Stimulated activated CD8-positive, alpha-beta memory T cell treated with anti-CD3 and anti-CD28 coated beads, Interleukin-15, amount 100 ng/mL, for 1 hour (primary cell): ENCODE measurements at places on chromosomes 7 and 10.

GRCh38 chr7:25385506-25386136 lies 157.3 kb upstream of the NPVF start:
- no peak for DNase-seq

- no peak for DNase-seq
Measured at GRCh38 chr10:30357075-30357801, 8.2 kb upstream of the MTPAP start.

DNA sequence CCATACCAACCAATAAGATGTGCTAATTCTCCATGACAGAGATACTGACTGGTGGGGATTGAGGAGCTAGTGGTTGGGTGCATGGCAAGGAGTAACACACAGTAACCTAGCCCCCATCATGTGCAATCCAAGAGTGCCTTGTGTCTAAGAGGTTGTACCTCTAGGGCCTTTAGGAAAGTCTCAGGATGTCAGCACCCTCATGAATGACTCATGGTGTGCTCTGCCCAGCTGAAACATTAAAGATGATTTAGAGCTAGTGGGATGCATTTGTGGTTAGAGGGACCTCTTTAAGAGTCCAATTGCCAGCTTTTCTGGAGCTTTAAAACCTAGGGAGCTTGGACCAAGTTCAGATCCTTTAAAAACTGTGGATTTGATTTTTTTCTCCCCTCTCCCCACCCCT lies 181.1 kb downstream of the HERPUD2 start:
- no peak for DNase-seq

DNA sequence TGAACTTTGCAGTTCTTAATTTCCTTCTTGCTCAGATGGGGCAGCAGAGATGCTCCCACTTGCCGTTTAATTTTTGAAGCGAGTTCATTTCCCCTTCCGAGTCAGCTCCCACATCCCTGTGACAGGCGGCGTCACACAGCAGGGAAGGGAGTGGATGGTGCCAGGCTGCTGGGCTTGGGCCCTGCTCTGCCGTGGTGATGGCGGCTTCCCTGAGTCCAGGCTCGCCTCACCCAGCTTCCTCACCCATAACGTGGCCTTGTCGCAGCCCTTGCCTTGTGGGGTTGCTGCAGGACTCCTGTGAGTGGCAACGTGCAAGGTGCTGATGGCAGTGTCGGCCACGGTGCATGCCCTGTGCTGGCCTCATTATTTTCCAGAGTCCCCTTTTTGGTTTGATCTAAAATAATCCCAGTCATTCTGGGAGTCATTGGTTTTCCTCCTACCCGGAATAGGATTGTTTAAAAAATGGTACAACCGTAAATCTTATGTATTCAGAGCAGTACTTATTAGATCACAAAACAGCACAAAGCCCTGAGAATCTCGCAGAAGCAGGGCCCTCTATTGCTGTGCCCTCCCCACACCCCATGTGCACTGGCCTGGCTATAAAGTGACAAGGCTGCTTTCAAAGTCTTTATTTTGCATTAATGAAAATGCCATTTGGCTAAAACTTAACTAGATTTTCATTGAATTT lies 260.1 kb downstream of the WDR37 start:
- no peak for DNase-seq

DNA sequence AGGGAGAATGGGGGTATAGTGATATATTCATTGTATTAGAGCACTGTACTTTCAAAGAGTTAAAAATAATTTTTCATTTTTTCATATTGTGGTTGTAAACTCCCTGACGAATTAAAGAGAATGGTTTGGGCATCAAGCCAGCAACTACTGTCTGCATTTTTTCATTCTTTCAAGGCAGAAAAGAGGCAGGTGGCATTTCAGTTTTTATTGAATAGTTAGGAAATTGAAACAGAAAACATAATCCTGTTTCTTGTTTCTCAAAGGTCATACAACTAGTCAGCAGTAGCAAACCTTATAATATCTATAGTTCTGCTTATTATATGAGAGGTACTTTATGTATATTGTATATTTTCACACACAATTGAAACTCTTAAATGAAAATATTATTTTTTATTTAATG lies 303.9 kb upstream of the KCND2 start:
- no peak for DNase-seq

DNA sequence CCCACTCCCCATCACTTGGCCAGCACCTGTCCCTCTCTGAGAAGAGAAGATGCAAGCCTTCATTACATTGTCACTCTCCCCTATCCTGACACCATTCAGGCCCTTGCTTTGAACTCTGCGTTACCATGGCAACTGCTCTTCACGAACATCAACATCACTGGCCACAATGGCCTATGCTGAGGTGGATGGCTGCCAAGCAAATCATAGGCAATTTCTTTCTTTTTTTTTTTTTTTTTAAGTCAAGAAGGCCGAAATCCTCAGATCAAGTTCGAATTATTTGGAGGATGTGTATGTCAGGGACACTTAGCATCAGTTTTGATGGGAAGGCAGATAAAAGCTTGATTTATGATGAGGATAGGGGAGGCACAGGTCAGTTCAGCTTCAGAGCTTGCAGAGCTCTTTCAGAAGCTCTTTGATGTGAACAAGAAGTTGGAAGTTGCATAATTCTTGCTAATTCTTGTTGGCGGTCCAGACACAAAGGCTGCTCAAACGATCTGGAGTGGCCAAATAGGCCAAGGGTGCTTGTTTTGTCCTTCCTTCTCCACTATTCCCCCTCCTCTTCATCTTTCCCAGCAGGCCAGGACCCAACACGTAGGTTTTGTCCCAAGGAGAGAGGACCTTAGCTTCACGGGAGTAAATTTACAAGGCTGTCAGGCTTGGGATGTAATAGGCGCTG lies 179.9 kb upstream of the NPVF start:
- DNase-seq = no peak

DNA sequence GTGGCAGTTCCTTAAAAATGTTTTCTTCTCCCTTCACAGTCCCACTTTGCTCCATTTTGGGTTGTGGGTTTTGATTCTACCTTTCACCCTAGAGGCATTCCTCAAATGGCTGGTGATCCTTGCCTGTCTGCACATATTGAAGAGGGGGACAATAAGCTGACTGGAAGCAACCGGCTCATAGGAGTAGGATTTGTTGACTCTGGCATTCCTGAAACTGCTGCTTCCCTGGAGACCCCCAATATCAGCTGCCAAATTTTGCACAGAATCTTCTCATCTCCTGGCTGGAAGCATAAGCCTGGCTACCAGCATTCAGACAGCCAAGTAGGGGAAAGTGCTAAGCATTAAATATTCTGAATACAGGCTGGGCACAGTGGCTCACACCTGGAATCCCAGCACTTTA lies 53.7 kb downstream of the KIF5B start:
- DNase-seq = no peak

DNA sequence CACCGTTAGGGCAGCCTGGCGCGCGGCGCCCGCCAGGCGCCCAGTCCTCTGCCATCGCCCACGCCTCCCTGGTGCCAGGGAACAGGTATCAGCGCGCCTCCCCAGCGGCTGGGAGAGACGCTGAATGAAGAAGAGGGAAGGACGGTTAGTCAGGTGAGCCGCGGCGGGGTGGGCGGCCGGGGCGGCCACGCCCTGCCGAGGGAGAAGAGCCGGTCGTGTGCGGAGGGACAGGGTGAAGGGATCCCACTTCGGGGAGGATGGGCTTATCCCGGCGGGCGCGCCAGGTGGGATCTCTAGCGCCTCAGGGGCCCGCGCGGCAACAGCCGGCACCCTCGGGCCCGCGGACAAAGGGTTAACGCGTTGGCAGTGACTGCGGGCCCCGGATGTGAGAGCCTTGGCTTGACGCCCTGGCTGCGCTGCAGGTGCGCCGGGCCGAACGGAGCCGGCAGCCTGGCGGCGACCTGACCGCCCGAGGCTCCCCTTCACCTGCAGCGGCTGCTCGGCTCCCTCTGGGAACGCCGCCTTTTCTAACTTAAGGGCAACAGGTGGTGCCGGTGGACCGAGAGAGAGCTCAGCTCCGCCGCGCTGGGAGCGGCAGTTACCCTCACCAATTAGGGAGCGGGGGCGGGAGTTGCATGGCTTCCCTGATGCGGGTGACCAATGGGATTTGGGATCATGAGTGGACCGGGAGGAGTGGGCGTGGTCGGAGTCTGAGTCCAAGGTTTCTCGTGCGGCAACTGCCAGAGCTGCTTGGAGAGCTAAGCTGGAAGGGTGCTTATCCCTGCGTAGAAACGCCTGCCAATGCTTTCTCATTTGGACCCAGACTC lies at the start of gene ARL4A:
Gene ARL4A (plus strand): TSS at position 743 of the 827 bp plus-strand sequence. CDS start 622 bp downstream, outside the sequence.
- peak; percentile 70 for DNase-seq

GRCh38 chr10:73635781-73636180 lies 5.5 kb downstream of the MYOZ1 start:
- DNase-seq = no peak

DNA sequence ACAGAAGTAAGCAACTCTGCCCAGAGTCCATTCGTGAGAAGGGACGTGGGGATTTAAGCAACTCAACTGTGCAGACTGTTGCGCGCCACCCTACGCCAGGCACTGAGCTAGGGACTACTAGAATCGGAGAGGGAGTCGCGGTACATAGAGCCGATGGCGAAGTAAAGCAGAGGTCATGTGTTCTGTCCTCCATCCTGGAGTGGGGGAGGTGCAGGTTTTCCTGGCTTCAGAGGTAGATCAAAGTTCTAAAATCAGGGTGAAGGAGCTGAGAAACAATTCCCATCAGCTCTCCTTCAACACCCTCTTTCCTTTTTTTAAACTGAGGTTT lies 23.2 kb downstream of the SLC35G1 start:
- no peak for DNase-seq

GRCh38 chr7:2921653-2922347 lies 77.7 kb upstream of the GNA12 start:
- DNase-seq = no peak

DNA sequence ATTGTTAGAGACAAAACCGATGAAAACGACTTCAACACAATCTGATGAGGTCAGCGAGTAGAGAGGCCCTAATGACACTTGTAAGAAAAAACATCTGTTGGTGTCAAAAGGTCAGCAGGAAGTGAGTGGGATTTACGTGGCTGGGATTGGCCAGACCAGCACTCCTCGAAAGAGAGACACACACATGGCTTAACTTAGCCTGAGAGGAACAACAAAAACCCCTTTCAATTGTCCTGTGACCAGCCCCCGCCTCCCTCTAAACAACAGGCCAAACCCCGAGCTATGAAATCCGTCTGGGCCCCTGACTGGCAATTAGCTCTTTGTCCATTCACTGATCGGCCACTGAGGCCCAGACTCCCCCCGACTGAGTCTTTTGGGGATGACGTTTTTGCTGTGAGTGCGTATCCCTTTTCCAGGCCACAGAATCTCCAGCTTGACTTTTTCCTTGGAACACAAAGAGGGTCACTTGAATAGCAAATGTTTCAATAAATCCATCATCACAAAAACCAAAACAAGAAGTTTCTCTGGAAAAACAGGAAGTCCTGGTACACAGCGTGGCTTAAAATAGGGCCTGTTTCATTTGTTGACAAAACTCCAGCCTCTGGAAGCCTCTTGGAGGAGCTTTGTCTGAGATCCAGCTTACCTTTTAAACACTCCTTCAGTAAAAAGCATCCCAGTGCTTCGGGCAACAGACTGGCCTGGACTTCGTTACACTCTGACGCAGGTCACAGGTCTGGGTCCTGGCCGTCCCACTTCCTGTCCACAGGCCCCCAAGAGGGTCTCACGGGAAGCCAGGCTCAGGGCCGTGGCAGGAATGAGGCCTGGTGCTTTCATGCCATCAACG lies 103.0 kb downstream of the CTBP2 start:
- no peak for DNase-seq

DNA sequence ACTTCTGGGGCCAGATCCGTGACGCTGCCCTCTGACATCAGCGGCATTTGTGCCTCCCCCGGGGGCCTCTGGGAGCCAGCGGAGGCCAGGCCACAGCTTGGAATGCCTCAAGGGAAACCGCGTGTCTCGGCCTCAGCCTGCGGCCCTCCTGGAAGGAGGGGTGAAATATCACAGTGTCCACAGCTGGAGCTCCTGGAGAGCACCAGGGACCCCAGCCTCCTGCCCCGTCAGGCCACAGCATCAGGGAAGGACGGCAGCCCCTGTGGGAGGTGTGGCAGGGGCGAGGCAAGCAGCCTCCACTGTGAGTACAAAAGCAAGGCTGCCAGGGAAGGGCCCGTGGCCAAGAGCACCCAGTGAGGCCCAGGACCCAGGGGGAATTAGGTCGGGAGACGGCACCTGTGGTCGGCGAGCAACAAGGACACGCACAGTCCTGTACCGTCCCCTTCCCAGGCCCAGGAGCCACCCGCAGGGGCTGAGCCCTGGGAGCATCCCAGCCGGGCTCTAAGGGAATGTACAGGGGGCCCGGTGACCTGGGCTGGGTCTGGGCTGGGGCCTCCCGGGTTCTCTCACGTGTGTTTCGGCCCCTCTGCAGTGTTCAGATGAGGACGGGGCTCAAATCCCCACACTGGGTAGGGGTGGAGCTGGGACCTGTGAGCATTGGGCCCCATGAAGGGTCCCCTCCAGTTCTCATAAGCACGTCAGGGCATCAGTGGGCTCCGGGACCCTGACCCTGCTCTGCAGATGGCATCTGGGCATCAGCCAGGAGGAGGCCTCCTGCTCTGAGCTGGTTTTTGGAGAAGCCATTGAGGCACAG lies 18.7 kb upstream of the KNDC1 start:
- DNase-seq = no peak

DNA sequence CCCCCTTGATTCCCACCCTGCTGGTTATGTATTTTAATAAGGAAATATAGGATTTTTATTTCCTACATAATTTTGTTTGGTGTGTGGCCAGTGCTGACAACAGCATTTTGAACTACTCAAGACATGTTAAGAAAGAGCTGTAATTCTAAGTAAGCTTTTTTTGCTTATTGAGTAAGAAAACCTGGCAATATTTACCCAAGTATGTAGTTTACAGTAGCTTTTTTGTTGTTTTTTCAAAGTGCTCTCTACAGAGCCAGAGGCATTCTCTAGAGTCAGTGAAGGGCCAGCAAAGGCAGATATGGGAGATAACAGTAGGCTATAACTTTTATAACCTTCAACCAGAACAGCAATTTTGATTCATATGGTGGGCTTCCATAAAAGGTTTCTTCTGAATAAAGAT lies 63.2 kb upstream of the TMEM168 start:
- no peak for DNase-seq

GRCh38 chr7:29230871-29231345 lies 36.3 kb downstream of the CHN2 start:
- DNase-seq = no peak

- DNase-seq = no peak
Measured at GRCh38 chr7:28217143-28217542, 36.5 kb upstream of the JAZF1 start.

GRCh38 chr10:4267086-4267773 lies 482.2 kb upstream of the KLF6 start:
- no peak for DNase-seq

GRCh38 chr7:114086914-114087652 lies 168.3 kb upstream of the PPP1R3A start:
- no peak for DNase-seq

- DNase-seq = no peak
Measured at GRCh38 chr10:58963723-58964124, 212.7 kb upstream of the PHYHIPL start.

- DNase-seq = no peak
Measured at GRCh38 chr10:101881036-101881774, 37.6 kb upstream of the KCNIP2 start.
